Renal cortex interstitium (tissue), 15 donors: ENCODE measurements at places on chromosomes 1 and 21.

DNA sequence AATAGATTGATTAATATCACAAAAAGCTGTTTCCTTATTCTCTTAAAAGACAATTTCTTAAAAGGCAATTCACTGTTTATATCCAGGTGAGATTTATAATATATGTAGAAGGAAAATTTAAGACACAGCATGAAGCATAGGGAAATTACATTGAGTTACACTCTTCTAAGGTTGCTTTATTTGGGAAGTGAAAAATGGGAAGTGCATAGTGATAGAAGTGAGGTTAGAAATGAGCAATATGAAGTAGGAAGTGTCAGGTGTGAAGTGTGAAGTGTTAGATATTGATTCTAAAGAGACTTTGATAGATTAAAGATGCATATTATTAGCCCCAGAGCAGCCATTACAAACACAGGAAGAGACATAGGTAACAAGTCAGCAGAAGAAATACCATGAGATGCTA is 40.3 kb downstream of the FH start:
- no peak for DNase-seq

GRCh38 chr1:41342774-41343355 is 18.4 kb upstream of the FOXO6 start:
- DNase-seq: no peak

- DNase-seq: no peak
These were observed 98.8 kb downstream of the FOXD2 start for GRCh38 chr1:47536646-47537118.

- DNase-seq: no peak
These were observed 29.3 kb upstream of the PLXNA2 start for GRCh38 chr1:208273386-208274017.

DNA sequence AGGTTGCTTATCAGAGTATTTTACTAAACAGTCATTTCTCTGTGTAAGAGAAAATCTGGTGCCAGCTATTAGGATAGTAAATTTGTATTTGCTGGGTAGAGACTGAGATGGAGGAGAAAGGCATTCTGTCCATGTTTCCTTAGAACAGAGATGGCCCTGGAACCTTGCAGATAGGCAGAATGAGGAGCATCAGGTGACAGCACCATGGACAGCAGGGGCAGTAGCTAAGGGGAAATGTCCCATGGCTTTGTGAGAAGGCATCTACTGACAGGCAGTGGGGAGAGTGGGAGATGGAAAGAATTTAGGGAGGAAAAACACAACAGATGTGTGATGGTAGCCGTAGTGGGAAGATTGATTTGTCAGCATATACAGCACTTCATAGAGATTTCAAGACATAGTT is 105.0 kb downstream of the PRRX1 start:
- DNase-seq: no peak

DNA sequence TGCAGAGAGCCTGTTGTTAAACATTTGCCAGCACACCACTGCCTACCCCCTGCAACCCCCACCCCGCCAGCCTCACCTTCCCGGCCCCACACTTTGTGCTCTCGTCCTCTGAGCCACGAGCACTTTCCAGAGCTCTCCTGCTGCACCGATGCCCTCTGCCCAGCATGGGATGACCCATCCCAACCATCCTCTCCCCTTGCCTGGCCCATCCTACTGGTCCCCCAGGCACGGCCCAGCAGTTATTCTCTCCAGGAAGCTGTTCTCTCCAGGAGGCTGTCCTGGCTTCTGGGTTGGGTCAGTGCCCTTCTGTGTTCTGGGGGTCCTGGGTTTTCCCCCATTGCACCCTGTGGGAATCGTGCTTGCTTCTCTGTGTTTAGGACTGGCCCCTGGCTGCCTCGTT is 60.1 kb upstream of the ABCG1 start:
- DNase-seq: no peak

- no peak for DNase-seq
These were observed 57.9 kb upstream of the ENAH start for GRCh38 chr1:225710804-225711203.

- no peak for DNase-seq
These were observed 84.2 kb upstream of the DISP3 start for GRCh38 chr1:11394592-11395245.

DNA sequence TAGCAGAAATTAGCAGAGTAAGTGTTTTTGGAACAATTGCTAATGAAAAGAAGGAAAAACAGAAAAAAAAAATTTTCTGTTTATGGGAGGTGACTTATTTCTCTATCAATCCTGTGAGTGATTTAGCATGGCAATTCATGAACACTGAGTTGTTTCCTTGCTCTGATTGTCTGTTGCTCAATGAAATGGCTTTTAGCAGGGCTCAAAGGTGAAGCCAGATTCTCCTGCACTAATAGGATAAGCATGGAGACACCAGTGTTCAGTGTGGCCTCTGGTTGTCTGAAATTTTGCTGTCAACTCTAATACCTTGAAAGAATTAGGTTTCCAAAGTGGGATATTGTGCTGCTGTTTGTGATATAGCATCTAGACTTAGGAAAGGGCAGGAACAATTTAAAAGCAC is 15.8 kb downstream of the TRIM45 start:
- no peak for DNase-seq

GRCh38 chr1:162660574-162660973 is 28.3 kb downstream of the DDR2 start:
- DNase-seq: no peak

- DNase-seq: no peak
These were observed 45.7 kb upstream of the PLPPR4 start for GRCh38 chr1:99218572-99218971.

GRCh38 chr1:30842697-30843354 is 65.7 kb downstream of the SDC3 start:
- DNase-seq: peak; percentile 69
